Heart left ventricle (tissue), 16 donors: ENCODE measurements at places on chromosomes 13 and 19. TPM values are rescaled to one million over a fixed set of nuclear protein-coding genes. Genes with fewer than 3 reads are reported as not detected.

The TUBA3C gene
- total RNA-seq = not detected

The PSG11 gene
- total RNA-seq = not detected

The ZIC5 gene
- not detected for total RNA-seq

The GNG8 gene
- total RNA-seq = not detected

The GPR4 gene
- 7.9 TPM for total RNA-seq

The CELF5 gene
- not detected for total RNA-seq

The PCP2 gene
- total RNA-seq = 1.8 TPM

The GPR12 gene
- total RNA-seq = not detected

DNA sequence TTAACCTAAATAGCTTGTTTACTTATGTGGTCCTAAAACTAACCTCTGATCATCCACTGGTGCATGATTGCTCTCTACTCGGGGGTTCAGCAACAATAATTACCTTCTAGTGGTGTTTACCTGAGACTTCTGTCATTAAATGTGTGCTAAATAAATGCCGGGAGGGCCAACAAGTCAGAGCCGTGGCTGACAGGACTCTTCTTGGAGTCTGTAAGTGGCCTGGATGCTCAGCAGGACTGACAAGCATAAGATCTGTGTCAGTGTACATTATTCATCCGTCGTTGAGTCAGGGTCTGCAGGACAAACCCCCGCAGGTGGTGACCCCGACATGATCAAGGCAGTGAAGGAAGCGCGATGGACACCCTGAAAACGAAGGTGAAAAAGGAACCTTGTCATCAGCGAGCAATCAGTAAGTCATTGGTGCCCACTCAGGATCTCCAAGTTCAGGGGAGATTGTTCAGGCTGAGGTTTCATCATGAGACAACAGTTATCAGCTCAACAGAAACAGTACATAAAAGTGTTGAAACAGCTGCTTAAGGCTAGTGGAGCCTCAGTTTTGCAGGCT lies 1466.9 kb downstream of the UQCRFS1 start:
- DNase-seq = no peak
- no peak overlapping the region for H3K4me3 ChIP-seq
- H3K27ac ChIP-seq = no peak overlapping the region
- H3K27me3 ChIP-seq = no peaks in the 10 kb centered on the region

GRCh38 chr13:39035204-39035603 lies 2.7 kb downstream of the PROSER1 start:
- peaks cover 45% of the 10 kb centered on the region for H3K4me1 ChIP-seq
- H3K27me3 ChIP-seq = no peaks in the 10 kb centered on the region
- H3K27ac ChIP-seq = no peak overlapping the region
- DNase-seq = no peak
- peak overlapping the region; percentile 83 for H3K4me3 ChIP-seq

DNA sequence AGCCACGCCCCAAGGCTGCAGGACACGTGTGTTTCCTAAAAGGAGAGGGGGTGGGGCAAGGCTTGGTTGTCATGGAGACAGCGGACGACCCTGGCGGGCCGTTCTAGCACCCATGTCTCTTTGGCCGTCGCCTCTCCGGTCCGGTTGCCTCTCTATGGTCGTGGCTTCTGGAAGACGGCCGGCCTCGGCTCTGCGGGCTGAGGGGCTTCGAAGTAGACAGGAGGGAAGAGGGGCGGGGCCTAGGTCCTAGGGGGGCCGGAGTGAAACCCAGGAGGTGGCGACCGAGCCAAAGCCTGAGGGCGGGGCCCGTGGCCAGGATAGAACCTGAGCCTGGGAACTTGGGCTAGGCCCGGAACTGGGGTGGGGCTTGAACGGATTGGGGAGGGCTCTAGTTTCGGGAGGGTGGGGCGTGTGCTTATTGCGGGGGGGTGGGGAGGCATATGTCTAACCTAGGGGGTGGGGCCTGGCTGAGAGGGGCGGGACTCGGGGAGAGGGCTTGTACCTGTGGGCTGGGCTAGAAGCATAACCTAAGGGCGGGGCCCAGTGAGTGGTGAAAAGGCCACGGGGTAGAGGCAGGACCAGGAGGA lies 750 bp upstream of the SLC27A1 start:
- peaks cover 8% of the 10 kb centered on the region for H3K36me3 ChIP-seq
- peaks cover 8% of the 10 kb centered on the region for H3K4me1 ChIP-seq
- no peaks in the 10 kb centered on the region for H3K27me3 ChIP-seq
- DNase-seq = peak; percentile 94
- H3K4me3 ChIP-seq = peak overlapping the region; percentile 90

DNA sequence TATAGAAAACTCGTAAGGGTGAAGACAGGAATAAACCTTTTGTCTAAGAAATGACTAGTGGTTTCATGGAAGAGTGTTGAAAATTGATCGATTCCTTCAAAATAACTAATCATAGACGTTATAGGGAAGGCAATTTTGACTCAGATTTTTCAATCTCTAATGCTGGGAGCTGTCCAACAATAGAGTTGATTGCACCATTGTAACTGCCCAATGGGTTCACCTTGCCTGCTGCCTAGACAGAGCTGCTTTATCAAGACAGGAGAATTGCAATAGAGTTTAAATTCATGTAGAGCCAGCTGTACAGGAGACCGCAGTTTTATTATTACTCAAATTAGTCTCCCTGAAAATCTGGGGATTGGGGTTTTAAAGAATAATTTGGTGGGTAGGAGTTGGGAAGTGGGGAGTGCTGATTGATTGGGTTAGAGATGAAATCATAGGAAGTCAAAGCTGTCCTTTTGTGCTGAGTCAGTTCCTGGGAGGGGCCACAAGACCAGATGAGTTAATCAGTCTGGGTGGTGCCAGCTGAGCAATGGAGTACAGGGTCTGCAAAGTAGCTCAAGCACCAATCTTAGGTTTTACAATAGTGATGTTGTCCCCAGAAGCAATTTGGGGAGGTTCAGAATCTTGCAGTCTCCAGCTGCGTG lies 16.8 kb upstream of the ADGRE2 start:
- H3K27me3 ChIP-seq = no peaks in the 10 kb centered on the region
- no peaks in the 10 kb centered on the region for H3K36me3 ChIP-seq
- no peaks in the 10 kb centered on the region for H3K4me1 ChIP-seq

GRCh38 chr19:42553292-42554045 lies 25.2 kb upstream of the CEACAM1 start:
- H3K4me3 ChIP-seq = no peak overlapping the region
- H3K27me3 ChIP-seq = no peaks in the 10 kb centered on the region
- H3K36me3 ChIP-seq = no peaks in the 10 kb centered on the region
- peak; percentile 39 for DNase-seq
- H3K27ac ChIP-seq = no peak overlapping the region
- no peaks in the 10 kb centered on the region for H3K4me1 ChIP-seq

GRCh38 chr13:50236898-50237318 lies 221.7 kb downstream of the KCNRG start:
- no peaks in the 10 kb centered on the region for H3K27me3 ChIP-seq
- no peak for DNase-seq
- no peak overlapping the region for H3K4me3 ChIP-seq
- H3K27ac ChIP-seq = no peak overlapping the region

- H3K4me1 ChIP-seq = no peaks in the 10 kb centered on the region
- no peaks in the 10 kb centered on the region for H3K36me3 ChIP-seq
- no peak overlapping the region for H3K4me3 ChIP-seq
These were observed 23.4 kb upstream of the SLITRK1 start for GRCh38 chr13:83905641-83906040.

DNA sequence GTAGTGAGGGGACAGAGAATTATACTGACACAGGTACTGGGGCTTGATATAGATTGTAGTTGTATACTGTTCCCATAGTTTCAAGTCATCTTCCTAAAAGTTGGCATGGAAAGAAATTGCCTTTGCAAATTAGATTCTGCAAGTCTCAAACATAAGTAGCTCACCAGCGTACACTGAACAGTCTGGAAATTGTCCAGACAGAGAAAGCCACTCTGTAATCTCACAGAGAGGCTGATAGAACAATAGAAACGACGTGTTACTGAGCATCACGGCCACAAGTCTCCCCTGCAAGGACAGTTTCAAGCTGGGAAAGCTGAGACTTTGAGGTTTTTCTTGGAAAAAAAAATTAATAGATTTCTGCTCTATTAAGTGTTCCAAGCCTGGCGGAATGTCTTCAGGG lies 228.6 kb downstream of the DNAJC15 start:
- H3K27me3 ChIP-seq = no peaks in the 10 kb centered on the region
- H3K36me3 ChIP-seq = no peaks in the 10 kb centered on the region
- H3K27ac ChIP-seq = no peak overlapping the region
- H3K4me3 ChIP-seq = no peak overlapping the region
- H3K4me1 ChIP-seq = no peaks in the 10 kb centered on the region

- peak; percentile 89 for DNase-seq
- H3K27ac ChIP-seq = peak overlapping the region; percentile 100
- peaks cover 69% of the 10 kb centered on the region for H3K4me1 ChIP-seq
- H3K36me3 ChIP-seq = peaks cover 7% of the 10 kb centered on the region
These were observed 459 bp downstream of the MIDN start for GRCh38 chr19:1248786-1249297.

- H3K4me3 ChIP-seq = no peak overlapping the region
- no peak overlapping the region for H3K27ac ChIP-seq
- H3K4me1 ChIP-seq = no peaks in the 10 kb centered on the region
- no peak for DNase-seq
These were observed 38.1 kb upstream of the SLC10A2 start for GRCh38 chr13:103104340-103104739.

DNA sequence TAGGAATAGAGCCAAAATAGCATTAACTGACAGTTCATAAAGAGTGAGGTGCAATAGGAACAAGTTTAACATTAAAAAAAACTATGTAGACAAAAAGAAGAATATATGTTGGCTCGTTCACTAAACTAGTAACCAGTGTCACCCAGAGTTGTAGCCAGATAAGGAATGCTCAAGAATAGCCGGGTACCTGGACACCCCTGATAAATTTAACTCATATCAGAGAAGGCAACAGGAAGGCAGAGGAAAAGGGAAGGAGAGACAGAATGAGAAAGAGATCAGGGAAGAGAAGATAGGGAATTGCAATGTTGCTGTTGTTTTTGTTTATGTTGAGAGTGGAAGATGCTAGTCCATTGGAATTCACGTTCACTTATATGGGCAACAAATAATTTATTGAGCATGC lies 31.6 kb upstream of the KATNAL1 start:
- DNase-seq = no peak
- H3K4me1 ChIP-seq = peaks cover 37% of the 10 kb centered on the region
- no peak overlapping the region for H3K27ac ChIP-seq
- H3K36me3 ChIP-seq = no peaks in the 10 kb centered on the region

GRCh38 chr13:87878706-87879105 lies 207.5 kb downstream of the SLITRK5 start:
- no peak overlapping the region for H3K4me3 ChIP-seq
- no peaks in the 10 kb centered on the region for H3K4me1 ChIP-seq
- H3K27ac ChIP-seq = no peak overlapping the region
- H3K27me3 ChIP-seq = no peaks in the 10 kb centered on the region
- DNase-seq = no peak

DNA sequence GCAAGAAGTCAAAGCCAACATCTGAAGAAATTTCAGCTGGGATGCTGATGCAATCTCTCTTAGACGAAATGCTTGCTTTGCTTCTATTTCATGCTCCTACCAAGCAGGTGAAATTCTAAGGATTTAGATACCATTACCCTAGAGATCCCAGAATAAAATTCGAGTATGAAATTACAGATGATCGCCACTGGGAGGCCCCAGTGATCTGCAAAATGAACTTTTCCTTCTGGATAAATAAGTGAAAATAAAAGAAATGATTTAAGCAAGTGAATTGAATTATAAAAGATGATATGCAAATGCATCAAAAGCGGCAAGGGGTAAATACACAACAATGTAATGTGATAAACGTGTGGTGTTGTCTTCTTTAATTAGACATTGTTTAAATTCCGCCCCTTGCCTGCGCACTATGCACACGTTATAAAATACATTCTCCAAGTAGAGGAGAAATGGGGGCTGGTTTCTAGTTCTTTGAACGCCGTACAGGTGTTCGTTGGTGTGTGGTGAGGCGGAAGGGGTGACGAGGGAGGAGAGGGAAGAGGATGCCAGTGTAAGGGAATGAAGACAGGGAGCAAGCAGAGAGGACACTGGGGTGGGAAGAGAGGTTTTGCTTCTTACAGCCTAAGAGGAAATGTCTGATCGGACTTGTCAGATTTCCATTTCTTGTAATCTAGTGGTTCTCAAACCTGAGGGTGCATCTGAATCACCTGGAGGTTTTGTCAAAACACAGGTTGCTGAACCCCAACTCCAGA lies 58.0 kb downstream of the ERCC5 start:
- H3K27me3 ChIP-seq = no peaks in the 10 kb centered on the region
- no peaks in the 10 kb centered on the region for H3K36me3 ChIP-seq
- H3K27ac ChIP-seq = no peak overlapping the region
- DNase-seq = no peak
- peaks cover 8% of the 10 kb centered on the region for H3K4me1 ChIP-seq

- no peak overlapping the region for H3K4me3 ChIP-seq
- H3K27me3 ChIP-seq = no peaks in the 10 kb centered on the region
- peaks cover 21% of the 10 kb centered on the region for H3K36me3 ChIP-seq
- no peaks in the 10 kb centered on the region for H3K4me1 ChIP-seq
- no peak overlapping the region for H3K27ac ChIP-seq
These were observed 28.7 kb downstream of the ANKRD10 start for GRCh38 chr13:110885966-110886869.

GRCh38 chr19:6010107-6010506 lies 32.2 kb upstream of the RANBP3 start:
- H3K27me3 ChIP-seq = no peaks in the 10 kb centered on the region
- H3K4me1 ChIP-seq = no peaks in the 10 kb centered on the region
- no peak for DNase-seq
- H3K36me3 ChIP-seq = peaks cover 43% of the 10 kb centered on the region
- H3K4me3 ChIP-seq = no peak overlapping the region

DNA sequence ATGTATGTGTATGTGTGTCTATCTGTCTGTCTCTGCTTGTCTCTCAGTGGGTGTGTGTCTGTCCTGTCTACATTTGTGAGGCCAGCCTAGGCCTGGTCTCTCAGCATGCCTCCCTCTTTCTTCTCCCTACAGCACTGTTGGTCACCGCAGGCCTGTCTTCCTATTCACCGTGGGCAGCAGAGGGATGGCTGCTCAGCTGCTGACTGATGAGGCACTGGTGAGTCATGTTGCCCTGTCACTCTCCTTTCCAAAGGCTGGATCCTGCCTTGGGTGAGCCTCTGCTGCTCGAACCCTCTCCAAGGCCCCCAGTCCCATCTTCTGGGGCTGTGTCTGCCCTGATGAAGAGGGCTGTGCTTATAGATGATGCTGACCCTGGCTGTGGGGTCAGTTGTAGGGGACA lies 6.3 kb downstream of the ZNF71 start:
- H3K4me3 ChIP-seq = no peak overlapping the region
- DNase-seq = no peak
- H3K27ac ChIP-seq = no peak overlapping the region
- H3K27me3 ChIP-seq = no peaks in the 10 kb centered on the region

GRCh38 chr13:51465124-51465523 lies 12.3 kb upstream of the INTS6 start:
- H3K4me3 ChIP-seq = no peak overlapping the region
- H3K4me1 ChIP-seq = no peaks in the 10 kb centered on the region
- DNase-seq = no peak
- no peaks in the 10 kb centered on the region for H3K27me3 ChIP-seq
- H3K27ac ChIP-seq = no peak overlapping the region
- no peaks in the 10 kb centered on the region for H3K36me3 ChIP-seq
